ENCODE measurements at places on chromosomes 4 and X.

DNA sequence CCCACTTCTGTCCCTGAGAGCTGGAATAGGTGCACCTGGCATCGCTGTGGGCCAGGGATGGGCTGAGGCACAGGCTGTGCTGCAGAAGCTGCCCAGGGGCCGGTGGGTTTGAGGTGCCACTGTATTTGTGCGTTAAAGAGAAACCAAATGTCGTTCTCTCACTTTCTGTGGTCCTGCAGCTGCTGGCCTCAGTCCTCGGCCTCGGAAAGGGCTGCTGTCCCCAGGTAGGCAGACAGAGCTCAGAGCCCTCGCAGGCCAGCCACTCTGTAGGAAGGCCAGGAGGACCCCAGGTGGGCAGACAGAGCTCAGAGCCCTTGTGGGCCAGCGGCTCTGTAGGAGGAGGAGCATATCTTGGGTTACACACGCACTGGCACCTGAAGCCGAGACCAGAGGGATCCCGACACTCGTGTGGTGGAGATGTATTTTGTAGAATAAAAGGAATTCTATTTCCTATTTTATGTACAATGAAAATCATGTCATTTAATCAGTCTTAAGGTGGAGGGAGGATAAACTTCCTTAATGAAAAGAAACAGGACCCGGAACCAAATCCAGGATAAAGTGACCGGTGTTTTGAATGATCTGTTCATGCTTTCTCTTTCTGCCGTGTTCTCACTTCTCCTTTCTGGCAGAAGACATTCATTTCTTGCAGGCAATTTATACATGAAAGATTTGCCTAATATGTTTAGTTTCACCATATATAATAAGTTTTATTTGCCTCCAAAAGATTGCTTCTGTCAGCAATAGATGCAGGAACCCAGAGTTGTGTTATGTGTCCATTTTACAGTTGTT, 54.4 kb upstream of the HGFAC start:
- DNase-seq = peak; percentile 88

GRCh38 chr4:10121568-10122208, 5.1 kb upstream of the WDR1 start:
- no peak for DNase-seq

DNA sequence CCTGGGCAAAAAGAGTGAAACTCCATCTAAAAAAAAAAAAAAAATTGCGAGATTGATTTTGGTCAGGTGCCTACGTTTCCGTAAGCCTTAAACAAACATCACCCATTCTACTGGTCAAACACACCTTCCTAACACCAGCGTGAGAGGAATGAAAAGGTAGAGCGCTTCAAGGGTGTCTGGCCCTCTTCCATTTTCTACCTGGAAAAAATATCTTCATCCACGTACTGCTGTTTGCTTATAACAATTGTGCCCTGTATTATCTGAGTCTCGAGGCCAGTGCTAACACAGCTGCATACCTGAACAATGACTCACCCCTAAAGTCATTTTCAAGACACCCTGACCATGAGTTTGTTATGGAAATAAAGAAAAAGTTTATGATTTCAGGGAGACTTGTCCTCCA, 13.9 kb downstream of the TMSB4X start:
- no peak for DNase-seq

GRCh38 chr4:107870236-107870635, 45.5 kb downstream of the SGMS2 start:
- no peak for DNase-seq

DNA sequence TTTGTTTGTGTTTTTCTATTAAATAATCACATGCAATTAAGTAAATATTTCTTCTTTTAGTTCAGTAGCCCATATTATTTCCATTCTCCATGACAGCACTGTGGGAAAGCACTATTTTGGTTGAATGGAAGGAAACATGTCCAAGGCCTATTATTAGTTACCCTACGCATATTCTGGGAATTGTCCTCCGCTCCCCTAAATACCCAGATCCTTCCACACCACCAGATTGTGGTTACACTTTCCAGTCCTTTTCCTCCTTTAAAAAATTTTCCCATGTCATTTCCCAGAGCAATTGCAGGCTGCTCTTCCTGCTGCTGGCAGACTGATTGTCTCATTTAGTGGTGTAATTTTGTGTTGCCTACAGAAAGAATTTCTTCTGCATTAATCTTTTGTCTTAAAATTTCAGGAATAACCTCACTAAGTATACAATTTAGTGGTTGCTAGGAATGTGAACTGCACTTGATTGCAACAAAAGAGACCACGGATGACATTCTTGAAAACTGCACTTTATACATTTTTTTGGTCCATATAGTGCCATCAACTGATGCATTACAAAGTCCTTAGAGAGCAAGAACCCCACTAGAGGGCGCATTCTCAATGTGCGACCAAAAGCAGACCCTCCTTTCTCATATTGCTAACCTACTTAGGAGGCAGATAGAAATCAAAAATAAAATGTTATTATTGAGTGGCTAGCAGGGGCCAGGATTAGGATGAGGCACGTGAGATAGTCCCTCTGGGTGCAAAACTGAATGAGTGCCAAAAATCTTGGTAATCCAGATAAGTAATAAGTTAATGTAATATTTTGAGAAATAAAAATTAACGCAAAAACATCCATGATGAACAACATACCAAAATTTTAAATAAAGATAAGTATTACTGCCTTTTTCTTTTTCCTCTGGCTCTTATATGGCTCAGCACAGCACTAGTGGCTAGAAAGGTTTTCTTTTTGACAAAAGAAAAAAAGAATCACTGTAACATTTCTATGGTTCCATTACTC, 98.8 kb upstream of the IQCM start:
- DNase-seq = peak; percentile 65

- no peak for DNase-seq
These were observed 401.8 kb downstream of the PABPC4L start for GRCh38 chr4:133799717-133800315.

DNA sequence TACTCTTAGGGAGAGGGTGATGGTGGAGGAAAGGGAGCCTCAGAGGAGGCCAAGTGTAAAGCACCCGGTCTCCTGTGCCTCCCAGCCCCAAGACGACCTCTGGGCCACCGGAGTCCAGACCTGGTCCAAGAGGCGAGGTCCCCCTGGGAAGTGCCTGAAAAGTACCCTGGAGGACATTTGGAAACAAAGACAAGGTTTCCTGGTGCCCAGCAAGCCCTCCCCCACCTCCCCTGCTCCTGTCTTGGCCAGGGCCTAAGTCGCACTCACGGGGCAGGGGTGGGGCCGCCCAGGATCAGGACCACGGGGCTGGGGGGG, 532 bp upstream of the SH3BP2 start:
- no peak for DNase-seq

DNA sequence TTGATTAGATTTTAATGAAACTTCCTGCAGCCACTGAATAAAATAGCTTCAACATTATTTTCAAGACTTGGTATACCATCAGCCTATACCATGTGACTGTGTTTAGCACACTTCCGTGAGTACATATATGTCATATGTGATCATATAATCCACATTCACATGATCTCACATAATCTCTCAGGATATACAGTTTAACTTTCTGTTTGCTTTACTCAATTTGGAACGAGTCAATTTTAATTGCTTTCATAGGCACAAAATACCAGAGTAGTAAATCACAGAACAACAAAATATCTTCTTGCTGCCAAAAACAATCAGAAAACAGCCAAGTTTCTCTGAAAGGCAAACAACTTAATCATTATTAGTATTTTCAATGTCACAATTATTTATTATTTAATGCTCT, 731.1 kb upstream of the DIAPH2 start:
- DNase-seq = no peak

DNA sequence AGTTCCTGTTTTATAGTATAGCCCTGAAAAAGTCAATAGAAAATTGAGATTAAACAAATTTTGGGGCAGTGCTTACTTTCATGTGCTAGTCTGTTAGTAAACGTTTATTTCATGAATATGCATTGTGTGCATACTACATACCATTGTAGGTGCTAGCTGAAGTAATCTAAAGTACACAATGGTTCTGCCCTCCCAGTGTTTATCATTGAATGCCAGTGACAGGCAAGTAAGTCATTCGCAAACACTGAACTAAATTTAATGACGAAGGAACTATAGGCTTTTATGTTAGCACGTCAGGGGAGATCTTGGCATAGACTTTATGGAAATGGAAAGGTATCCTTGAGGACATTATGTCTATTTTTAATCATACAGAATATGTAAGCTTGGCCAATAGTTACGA, 426.9 kb upstream of the EPHA5 start:
- DNase-seq = no peak

GRCh38 chr4:113815826-113816225, 54.3 kb upstream of the CAMK2D start:
- DNase-seq = peak; percentile 89

- DNase-seq = no peak
These were observed 18.5 kb downstream of the DCAF8L2 start for GRCh38 chrX:27608671-27609070.

DNA sequence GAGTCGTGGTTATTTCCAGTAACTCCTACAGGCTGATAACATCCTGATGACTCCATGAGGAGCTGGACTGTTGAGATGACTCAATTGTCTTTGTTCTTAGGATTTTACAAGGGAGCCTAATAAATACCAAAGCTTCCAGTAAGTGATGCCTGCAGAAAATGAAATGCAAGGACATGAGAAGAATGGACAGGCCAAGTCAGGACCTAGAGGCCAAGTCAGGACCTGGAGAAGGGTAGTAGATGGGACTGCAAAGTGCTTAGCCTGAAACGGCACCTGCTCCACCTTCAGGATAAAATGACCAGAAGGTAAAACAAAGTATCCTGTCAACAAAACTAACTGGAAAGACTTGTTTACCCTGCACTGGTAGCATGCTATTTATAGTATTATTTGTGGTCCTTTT, 6.4 kb upstream of the SLC10A6 start:
- no peak for DNase-seq

- peak; percentile 66 for DNase-seq
These were observed 430.9 kb downstream of the C4orf33 start for GRCh38 chr4:129526812-129527211.

DNA sequence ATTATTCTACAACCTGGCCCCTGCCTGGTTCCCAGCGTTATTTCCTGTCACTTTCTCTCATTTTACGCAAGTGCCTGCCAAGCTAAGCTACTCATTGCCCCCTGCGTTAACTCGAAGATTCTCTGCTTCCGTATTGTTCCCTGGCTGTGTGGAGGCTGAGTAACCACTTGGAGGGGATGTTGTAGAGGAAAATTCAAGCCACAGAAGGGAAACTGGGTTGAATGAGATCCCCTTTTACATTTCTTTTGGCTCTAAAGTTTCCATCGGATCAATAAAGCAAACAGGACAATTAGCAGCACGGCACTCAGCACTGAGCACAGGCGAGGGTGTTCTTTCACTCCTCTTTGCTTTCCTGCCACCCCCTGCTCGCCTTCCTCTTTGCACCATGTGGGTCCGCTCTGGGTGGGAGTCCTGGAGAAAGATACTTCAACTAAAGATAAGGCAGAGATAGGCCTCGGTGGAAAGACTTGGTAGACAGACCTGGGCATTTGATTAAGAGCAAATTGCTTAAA, 4.2 kb upstream of the TMSB4X start:
- peak; percentile 83 for DNase-seq

DNA sequence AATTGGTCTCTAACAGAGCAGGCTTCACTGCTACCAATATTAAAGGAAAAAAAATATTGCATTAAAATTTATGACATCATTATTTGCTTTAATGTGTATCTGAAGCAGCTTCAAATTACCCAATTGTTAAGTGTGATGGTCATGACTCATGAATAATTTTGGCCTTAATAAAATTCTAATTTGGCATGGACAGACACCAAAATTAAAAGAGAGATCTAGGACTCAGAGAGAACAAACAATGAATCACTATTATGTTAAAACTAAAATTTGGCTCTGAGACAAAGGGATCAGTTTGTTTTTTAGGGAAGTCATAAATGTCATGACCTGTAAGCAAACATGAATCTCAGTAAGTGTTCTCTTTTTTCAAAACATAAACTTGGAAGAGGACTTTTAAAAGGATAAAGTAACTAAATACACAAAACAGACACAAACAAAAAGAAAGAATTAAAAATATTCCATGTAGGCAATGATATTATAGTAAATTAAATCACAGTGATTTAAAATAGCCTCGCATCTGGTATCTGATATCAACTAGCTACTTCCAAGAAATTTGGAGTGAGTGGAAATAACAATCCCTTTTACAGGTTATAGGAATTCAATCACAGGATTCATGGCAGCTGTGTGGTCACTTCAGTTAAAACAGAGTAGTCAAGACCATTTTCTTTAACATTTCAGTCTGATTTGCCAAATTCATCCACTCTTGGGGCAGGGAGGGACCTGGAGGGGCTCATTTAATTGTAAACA, 11.6 kb downstream of the VEGFC start:
- no peak for DNase-seq

DNA sequence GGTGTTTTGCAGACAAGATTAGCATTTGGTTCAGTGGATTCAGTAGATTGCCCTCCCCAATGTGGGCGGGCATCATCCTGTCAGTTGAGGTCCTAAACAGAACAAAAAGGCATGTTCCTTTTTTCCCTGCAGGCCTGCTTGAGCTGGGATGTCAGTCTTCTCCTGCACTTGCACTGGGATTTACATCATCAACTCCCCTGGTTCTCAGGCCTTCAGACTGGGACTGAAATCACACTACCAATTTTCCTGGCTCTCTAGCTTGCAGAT, 278.9 kb upstream of the FTHL17 start:
- DNase-seq = no peak

- DNase-seq = no peak
These were observed 161.6 kb downstream of the PCDH18 start for GRCh38 chr4:137370679-137371078.

GRCh38 chrX:82973646-82974045, 534.4 kb upstream of the POU3F4 start:
- no peak for DNase-seq

DNA sequence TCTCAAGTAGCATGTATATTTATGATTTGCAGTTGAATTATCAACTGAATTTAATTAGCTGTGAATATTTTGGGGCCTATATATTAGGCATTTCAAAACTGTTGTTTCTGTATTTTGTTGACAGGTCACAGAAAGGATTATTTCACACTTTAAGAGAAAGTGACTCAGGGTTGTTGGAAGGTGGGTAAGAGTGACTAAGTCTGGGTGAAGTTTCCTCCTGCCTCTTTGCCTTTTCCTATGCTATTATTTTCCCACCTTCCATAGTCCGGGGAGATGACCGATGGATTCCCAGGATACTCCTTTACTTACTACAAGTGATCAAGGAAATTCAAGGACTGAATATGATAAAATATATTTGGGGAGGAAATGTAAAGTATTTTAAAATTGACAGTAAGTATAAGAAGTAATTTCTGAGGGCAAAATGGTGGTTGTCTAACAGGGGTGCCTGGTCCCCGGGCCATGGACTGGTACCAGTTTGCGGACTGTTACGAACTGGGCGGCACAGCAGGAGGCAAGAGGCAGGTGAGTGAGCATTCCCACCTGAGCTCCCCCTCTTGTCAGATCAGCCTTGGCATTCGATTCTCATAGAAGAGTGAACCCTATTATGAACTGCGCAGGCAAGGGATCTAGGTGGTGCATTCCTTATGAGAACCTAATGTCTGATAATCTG, 175.5 kb upstream of the GPRIN3 start:
- DNase-seq = no peak

- no peak for DNase-seq
These were observed 37.7 kb downstream of the UGT2B7 start for GRCh38 chr4:69133993-69134392.

DNA sequence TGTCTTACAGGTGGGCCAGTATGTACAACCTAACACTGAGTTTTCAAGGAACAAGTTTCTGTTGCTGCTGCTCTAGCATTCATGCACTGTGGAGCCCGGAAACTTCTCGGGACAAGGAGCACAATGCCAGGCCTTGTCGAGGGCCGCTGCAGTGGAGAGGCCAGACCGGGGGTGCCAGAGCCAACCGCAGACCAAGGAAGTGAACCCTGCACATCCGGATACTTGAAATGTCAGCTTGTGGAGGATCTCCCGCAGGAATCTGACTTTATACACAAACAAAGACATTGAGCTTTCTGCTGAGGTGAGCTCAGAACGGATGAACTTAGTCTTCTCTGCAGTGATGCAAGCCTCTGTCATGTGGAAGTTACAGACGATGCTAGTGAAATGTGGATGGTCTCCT, 99.5 kb downstream of the ZNF827 start:
- no peak for DNase-seq
